ENCODE measurements at places on chromosomes 12 and 14.

GRCh38 chr12:98894412-98895085, 249.5 kb downstream of the APAF1 start:
- DNase-seq, result no peak

DNA sequence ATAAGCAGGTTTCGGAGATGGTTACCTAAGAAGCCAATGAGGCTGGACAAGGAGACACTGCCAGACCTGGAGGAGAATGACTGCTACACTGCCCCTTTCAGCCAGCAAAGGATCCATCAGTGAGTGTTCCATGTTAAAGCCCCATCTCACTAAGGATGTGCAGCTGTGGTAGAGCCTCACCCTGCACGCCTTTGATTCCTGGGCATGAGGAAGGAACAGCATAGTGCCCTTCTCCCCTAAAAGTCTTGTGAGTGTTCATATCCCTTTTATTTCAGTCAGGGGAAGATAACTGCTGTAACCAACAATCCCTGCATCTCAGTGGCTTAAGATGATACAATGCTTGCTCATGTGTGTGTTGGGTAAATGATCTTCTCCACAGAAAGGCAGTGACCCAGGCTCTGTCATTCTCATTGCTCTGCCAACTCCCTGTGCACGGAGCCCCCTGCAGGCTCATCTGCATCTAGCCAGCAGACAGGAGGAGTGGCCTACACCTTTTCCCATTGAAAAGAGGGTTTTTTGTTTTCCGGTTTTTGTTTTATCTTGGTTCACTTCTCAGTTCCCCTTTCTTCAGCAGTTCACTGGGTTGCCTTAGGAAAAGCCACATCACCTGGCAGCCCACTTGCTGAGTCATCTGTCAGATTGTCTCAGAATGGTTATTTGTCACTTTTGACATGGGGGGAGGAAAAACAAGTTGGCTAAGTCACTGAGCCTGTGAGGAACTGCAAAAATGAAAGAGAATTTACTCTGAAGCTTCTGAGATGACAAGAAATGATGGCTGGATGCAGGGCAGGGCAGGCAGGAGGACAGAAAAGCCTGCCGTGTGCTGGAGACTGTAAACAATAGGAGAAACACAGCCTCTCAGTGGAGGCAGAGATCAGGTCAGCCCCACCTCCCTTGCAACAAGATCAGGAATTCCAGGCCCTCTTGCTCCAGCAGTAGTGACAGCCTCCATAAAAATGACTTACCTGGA, 193.3 kb downstream of the ANO4 start:
- DNase-seq, result no peak

- no peak for DNase-seq
These were observed 640 bp upstream of the G2E3 start for GRCh38 chr14:30558362-30558674.

DNA sequence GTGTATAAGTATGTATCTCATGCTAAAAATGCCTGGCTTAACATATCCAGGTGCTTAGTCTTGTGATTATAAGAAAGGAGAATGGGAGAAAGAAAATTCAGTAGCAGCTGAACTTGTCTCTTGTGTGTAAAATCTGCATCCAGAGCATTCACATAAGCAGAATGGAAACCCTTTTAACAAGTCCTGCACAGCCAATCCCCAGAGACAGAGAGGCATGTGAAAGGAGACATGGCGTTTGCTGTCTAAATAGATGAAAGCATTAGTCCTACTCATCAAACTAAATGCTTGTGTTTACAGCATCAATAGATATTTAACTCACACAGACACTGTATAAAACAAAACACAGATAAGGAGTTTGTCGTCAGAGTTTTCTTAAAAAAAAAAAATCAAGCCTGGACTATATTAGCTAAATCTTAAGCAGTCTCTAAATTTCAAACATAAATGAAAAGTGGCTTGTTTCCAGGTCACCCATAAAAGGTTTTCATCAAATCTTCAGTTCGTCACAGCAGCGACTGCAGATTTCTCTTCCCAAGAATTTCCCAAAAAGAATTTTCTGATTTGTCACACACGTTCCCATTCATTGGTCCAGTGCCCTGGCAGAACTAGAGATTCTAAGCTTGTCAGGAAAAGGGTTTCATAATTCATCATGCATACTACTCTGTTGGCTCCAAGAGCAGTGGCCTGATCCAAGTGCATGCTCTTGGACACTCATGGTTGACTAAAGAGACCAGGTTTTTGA, 249.2 kb downstream of the BTG1 start:
- DNase-seq, result no peak

DNA sequence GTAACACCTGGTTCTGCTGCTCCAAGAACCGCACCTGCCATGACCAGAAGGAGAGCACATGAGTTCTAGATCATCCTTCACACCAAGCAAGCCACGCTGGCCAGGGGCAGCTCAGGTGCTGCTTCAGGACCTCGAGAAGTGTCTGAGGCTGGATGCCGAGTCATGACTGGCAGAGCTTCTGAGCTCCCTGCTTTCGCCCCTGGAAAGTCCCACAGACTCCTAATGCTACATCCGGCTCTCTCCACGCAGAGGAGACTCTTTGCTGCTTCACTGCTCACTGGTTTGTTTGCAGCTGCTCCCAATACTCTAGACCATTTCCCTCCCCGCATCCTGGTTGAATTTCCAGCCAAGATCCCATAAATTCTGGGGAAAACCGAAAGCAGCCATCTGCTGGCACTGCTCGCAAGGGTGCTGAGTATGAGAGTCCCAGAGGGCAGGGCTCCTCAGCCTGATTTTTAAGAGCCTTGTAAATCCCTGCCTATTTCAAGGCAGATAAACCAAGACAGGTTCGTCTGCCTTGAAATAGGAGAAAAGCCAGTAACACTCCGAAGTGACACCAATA, 1.4 kb downstream of the KRT2 start:
- no peak for DNase-seq

Data from CD4-positive, alpha-beta T cell treated with Interleukin-4 for 4 hours (primary cell).